ENCODE measurements at places on chromosomes 7 and 10.

DNA sequence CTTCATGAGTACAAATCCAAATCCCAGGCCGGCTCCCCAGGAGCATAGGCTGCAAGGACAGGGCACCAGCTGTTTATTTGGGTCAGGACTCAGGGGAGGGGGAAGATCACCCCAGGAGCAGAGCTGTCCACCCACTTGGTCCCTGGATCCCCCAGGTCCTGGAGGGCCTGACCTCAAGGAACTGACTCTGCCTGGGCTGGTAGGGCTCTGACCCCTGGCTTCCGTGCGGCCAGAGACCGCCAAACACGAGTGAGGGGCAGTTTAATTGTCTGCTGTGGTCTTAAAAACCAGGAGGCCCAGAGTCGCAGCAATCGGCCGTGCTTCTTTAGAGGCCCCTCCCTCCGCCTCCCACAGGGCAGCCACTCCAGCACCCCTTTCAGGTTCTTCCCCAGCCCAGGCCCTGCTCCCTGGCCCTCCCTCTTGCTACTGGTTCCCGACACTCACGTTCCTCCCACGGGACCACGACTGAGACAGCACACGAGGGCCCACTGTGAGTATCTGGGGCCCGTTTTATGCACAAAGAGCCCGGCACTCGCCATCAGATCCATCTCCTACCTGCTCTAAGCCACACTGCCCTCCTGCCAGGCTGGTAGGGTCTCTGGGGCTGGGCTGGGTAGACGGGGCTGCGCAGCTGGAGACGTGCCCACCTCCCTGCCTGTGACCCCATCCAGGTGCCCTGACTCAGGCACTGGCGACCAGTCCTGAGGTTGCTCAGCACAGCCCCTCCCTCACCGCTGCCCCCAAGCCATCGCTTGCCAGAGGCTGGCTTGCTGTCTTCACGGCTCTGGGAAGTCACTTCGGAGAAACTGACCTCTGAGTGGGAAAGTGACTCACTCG is 30.0 kb upstream of the CFAP46 start:
- DNase-seq, result no peak

DNA sequence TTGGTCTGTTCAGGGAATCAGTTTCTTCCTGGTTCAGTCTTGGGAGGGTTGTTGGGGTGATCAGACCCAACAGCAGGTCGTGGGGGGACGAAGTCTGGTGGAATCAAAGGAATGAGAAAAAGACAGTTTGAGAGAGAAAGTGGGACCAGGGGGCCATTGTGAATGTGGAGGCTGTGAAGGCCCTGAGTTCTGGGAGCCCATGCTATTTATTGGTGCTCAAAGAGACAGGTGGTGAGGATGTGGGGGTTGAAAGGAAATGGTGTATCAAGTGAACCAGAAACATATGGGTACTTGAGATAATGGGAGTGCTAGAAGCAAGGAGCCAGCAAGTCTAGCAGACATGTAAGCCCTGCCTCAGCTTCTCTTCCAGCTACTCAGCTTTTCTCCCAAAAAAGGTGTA is 84.1 kb downstream of the CCSER2 start:
- no peak for DNase-seq

GRCh38 chr7:27032839-27033238 is 63.0 kb downstream of the HOXA1 start:
- DNase-seq, result no peak

GRCh38 chr10:86234541-86235270 is 131.9 kb downstream of the GRID1 start:
- DNase-seq, result no peak

DNA sequence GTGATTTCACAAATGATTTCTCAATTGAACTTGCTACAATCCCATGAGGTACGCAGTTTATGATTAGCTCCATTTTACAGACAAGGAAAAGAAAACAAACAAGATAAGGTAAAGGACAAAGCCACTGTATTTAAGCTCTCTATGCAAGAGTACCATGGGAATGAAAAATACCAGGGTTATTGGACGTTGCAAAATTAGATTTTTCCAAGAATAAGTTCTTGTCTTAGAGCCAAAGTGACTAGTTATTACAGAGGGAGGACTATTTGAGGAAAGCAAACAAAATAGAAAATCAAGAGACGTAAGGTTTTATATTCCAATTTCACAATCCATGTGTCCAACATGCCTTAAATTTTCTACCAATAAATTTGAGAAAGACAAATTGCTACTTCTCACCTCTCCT is 97.9 kb upstream of the PTN start:
- no peak for DNase-seq

DNA sequence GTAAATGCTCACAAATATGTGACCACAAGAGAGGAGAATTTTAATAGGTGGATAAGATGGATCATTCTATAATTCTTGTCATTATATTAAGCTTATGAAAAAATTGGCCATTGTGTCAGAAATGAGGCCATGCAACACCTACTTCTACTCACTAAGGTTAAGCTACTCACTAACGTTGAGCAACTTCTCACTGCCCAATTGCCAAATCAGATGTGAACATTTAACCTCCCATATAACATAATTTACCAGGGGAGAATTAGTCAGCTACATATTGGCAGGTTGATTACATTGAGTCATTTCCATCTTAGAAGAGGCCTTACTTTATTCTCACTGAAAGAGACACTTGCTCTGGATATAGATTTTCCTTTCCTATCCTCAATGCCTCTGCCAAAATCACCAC is 211.2 kb upstream of the DGKB start:
- no peak for DNase-seq

- no peak for DNase-seq
These were observed 630.8 kb downstream of the ANKRD7 start for GRCh38 chr7:118855290-118855689.

- DNase-seq, result no peak
These were observed 8.8 kb upstream of the ZC3HAV1 start for GRCh38 chr7:139118234-139118804.

DNA sequence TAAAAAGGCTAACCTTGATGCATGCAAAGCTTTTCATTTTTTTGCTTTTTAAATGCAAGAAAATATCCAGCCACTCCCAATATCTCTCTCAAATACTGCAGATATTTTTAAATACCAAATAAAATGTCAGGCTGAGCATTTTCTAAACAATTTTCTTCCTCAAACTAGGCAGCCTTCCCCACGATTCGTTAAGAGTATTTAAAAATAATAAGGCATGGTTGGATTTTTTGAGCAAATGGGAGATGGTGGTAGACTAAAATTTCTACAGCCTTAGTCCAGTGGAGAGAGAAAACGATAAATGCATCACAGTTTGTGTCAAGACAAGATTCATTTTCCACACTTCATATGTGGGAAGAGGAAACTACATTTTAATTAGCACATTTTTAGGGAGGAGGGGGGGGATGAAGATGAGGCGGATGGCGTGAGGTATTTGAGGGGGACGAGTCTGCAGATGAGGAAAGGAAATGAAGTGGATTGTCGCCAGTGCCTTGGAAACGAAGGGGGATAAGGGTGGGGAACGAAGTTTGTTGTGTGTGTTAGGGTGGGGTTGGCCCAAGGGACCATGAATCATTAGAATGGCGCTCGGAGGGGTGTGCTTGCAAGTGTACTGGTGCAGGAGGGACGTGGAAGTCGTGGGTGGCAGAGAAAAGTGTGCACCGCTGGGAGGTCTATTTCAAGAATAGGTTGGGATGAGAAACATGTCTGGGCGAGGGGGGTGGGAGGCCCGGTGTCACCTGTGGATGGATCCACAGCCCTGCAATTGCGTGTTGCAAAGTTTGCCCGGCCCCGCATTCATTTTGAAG is 1.2 kb upstream of the ADD3 start:
- no peak for DNase-seq

GRCh38 chr7:8160779-8161345 is 101.1 kb downstream of the ICA1 start:
- DNase-seq, result no peak

DNA sequence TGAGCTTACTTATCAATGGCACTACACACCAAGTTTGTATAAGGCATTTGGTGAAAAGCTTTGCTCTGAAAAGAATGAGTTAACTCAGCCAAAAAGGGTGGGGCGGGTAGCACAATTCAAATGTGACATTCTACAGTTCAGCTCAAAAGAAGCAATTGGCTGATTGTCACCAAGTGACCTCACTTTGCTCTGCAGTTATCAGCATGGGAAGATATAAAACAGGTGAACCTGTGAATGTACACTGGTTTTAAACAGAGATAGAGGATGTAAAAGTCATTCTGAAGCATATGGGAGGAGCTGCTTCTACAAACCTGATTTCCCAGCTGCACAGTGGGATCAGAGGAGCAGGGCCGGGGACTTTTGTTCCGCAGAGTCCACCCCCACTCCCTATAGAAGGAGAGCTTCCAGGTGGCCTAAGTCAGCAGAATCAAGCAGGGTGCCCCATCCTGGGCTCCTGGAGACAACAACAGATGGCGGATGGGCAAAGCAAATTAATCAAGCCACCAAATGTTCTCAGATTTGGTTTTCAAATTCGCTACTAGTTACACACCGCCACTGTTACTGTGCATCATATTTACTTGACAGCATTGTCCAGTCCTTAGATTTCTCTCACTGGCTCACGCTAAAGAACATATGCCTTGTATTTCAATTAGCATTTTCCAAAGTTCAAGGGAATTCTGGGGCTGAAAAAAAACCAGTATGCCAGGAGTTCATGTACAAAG is 27.5 kb upstream of the NPVF start:
- peak; percentile 48 for DNase-seq

Measured in cerebellar nuclear complex (tissue), 1 donor.